ENCODE measurements at places on chromosomes 1 and 21.

- no peak for DNase-seq
Measured at GRCh38 chr1:56095696-56096665, 483.4 kb downstream of the PLPP3 start.

DNA sequence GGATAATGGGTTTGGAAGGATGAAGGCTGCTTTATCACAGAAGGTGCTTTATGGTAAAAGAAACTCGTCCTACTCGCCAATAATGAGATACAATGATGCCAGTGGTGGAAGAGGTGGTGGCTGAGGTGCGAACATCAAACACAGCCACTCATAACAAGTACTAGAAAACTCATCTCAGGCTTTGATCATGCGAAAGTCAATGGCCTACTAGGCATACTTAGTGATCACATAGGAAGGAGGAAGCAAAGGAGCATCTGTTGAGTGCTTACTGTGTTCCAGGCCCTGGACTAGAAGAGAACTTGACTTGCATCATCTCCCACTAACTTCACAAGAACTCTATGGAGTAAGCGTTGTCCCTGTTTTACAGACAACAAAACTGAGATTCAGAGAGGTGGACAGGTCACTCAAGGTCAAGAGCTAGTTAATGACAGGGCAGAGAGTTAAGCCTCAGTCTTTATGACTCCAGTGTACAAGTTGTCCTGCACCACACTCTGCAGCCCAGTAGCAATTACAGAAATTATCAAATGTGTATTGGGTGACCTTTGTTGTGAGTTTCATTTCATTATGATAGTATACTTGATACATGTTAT lies 33.6 kb downstream of the RUNX1 start:
- DNase-seq, result no peak

DNA sequence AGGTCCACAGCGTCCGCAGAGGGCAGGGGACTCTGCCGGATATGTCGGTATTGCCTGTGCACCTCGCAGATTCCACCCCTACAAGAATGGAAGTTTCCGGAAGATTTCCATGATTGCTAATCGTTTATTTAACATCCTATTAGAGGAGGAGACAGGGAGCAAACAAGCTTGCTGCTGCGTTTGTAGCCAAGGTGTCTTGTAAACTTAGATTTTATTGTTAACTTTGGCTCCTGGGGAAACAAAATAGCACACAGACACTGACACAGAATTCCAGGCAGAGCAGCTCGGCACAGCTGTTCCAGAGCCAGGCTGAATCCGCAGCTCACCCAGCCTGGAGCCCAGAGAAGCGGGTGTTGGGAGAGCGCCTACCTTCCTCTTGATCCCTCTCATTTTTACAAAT lies 75.7 kb downstream of the AJAP1 start:
- DNase-seq, result no peak

- no peak for DNase-seq
Measured at GRCh38 chr1:207067185-207067584, 14.1 kb downstream of the PFKFB2 start.

DNA sequence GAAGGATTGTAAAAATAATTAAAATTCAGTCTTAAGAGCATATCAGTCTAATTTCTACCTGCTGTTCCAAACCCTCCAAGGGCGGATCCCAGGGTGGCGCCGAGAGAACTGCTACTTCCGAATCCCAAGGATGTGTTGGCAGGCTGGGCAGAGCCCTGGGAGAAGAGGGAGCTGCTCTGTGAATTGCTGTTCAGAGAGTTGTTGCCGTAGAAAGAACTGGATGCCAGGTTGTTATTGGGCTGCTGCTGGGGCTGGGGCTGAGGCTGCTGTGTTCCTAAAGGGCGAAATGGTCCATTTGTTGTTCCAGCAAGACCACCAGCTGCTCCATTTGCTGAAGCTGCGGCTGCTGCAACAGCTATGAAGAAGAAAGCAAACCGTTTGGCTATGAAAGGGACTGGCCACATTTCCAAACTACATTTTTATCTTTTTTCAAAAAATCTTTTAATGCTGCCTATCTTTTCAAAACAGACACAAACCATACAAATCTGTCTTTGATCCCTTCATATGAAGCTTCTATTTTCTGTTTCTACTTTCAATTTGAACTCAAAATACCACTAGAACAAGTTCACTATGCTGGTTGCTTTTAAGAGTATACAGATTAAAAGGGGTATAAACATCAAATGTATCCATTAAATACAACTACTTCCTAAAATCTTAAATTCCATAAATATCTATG lies 57.5 kb upstream of the SDC3 start:
- no peak for DNase-seq

- no peak for DNase-seq
Measured at GRCh38 chr1:29590583-29591565, 354.6 kb downstream of the PTPRU start.
